ENCODE measurements at places on chromosomes 12 and 14.

GRCh38 chr14:57297852-57298251, 29.1 kb downstream of the AP5M1 start:
- DNase-seq, result no peak

GRCh38 chr12:94777936-94778335, 127.6 kb upstream of the TMCC3 start:
- DNase-seq, result no peak

DNA sequence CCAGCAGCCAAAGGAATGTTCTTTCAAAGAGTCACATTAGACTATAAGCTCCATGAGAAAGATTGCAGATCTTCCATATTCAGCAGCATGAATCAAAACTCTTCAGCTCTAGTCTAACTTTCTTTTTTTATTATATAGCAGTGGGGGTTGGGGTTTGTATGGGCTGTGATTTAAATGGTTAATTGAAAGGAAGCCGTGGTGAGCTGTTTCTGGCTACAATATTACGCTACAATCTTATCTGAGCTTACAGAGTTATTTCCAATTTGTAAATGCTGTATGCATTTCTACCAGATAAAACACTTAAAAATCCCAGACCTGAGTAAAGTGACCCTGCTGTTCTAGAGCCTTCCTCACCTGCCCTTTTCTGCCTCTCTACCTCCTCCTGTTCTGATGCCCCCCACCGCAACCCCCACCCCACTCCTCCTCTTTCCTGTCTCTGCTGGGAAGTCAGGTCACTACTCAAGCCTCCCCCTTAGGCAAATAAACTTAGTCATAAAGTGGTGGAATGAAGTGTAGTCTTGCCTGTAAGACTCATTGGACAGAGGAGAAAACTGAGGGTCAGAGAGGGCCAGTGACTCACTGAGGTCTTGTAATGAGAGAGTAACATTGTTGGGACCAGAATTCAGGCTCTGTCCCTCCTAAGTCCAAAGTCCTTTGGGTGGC, 1089.5 kb downstream of the BCL11B start:
- DNase-seq, result peak; percentile 54

- DNase-seq, result no peak
These were observed 148.8 kb downstream of the ZFP36L1 start for GRCh38 chr14:68644101-68644500.

- DNase-seq, result no peak
These were observed 69.0 kb upstream of the REP15 start for GRCh38 chr12:27627123-27627852.

DNA sequence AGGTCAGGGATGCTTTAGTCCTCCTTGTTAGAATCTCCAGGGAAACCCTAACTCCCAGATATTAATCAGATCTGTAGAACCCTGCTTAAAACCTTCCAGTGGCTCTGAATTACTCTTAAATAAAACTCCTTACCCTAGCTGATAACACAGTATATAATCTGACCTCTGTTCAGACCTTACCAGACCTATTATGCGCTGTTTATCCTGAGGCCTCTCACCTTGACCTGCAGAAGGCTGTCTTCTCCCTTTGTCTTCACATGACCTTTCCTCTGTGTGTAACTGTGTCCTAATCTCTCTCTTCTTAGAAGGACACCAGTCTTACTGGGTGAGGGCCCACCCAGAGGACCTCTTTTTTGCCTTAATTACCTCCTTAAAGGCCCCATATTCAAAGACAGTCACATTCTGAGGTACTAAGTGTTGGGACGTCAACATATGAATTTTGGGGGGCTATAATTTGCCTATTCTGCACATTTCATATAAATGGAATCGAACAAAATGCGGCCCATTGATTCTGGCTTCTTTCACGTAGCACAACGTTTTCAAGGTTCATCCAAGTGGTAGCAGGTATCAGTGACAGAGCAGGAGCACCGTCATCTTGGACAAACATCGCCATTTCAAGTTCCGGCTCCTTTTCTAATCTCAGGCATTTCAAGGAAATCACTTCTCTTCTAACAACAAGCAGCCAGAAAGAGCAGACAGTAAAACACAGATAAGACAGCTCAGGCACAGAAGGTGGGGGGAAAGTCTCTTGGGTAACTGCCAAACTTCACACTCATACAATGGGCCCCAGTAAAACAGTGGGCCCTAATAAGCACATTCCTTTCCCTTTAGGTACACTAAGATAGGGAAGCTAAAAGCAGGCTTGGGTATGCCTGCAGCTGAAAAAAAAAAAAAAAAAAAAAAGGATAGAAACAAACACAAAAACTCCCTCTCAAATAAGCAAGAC, 200.2 kb upstream of the NUDT4 start:
- no peak for DNase-seq

DNA sequence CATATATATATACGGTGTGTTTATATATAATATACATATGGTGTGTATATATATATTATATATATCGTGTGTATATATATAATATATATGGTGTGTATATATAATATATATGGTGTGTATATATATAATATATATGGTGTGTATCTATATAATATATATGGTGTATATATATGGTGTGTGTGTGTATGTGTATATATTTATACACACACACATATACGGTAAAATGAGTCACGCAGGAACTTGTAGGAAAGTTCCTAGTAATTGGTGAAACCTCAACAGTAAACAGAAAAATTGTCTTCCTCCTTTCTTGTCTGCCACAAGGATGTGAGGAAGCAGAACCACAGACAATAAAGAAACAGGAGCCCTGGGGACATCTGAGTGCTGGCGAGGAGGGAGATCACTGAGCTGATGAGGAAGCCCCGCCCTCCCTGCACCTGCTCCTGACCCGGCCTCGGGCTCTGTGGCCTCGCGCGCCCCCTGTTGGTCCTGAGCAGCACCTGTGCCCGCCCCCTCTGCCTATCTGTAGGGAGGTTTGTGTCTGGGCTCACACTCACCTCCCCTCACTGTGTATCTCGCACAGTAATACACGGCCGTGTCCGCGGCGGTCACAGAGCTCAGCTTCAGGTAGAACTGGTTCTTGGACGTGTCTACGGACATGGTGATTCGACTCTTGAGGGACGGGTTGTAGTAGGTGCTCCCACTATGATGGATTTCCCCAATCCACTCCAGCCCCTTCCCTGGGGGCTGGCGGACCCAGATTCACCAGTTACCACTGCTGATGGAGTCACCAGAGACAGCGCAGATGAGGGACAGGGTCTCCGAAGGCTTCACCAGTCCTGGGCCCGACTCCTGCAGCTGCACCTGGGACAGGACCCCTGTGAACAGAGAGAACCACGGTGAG, 1079.4 kb downstream of the TMEM121 start:
- DNase-seq, result peak; percentile 66

DNA sequence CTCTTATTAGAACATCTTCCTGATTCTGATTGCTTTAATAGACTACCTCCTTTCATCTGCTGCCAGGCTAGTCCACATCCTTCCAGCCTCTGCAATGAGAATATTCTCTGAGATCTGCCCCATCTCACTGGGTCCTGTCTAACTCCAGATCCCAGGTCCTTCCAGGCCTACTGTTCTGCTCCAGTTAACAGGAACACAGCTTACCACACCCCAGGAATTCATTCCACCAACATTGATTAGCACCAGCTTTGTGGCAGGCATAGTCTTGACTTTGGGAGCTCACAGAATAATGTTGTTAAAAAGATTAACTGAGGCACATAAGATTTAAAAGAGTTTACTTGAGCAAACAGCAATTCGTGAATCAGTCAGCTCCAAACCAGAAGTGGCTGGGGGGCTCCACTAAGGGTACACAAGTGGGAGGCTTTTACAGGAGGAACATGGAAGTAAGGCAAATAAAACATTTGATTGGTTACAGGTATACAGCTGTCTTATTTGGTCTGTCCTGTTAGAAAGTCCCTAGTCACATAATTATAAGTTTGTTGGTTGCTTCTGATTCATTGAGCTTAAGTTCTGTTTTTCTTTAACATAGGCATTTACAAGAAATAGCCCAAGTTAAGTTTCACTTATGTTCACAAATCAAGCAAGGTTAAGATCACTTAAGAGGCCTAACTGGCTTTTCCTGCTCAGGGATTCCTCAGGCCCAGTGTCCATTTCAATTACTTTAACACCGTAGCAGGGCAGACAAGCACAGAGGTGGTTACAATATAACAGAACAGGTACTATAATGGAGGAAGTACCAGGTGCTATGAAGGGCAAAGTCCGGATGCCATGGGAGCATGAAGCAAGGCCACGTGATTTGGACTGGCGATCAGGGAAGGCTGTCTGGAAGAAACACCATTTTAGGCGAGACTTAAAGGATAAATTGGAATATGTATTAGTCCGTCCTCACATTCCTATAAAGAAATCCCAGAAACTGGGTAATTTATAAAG, 12.2 kb upstream of the MYH7 start:
- DNase-seq, result no peak

DNA sequence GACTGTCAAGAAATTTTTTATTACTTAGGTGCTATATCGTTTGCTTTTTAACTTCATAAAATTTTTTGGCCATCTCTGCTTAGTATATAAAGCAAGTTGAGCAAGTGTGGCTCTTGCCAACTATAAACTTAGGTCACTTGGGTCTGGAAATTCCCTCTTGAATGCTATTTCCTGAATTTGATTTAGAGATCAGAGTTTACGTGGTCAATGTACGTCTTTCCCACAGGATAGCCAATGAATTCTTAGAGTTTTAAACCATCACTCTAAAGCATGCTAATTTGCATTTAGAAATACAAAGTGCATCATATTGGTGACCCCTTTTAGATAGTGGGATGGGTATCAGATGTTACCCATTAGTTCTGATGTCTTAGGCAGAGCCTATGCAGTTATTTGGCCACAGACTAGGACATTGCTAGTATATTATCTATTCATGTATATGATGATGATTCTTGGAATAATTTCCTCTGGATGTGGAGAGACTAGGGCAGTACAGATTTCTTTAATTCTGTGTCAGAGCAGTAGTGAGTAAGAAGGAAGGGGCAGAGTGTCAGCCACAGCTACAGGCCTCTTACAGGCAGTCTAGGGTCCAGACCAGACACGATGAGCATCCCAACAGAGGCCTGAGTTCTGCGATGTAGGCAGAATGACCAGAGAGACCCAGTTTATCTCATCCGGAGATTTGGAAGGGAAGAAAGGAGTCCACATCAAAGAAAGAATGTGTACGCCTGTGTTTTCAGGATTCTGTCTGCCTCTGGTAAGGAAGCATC, 30.3 kb downstream of the SCN8A start:
- DNase-seq, result no peak

GRCh38 chr14:75983019-75983358, 1.2 kb upstream of the TGFB3 start:
- no peak for DNase-seq

DNA sequence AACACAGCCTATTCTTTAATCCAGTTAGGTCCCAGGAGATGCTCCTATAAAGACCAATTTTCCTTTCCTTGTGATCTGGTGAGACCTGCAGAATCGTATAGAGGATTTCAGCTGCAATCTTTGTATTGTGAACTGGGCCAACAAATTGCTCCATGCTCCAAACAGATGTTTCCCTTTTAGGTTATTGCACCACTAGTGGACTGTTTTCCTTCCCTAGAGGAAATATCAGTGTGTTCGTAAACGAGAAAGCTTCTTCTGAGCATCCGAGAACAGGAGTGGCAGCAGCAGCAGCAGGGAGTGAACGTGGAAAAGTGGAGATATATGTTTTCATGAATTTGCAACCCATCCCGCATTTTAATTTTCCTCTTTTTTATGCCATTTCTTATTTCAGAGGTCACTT, 344.1 kb upstream of the PDE3A start:
- no peak for DNase-seq

DNA sequence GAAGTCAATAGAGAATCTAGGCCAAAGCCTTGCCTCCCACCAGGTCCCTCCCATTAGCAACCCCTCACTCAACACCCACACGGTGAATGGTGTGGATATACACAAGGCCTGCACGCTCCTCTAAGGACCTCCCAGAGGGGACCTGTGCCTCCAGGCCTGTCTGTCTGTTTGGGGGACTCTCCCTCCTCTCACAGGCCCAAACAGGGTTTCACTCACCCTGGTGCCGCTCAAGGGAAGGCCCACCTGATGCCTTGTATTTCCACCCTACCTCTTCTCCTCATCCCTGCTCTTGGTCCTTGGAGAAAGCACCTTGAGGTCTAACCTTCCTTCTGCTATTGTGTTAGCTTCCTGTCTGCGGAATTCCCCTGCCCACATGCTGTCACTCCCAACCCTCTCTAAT, 4.4 kb downstream of the SDR9C7 start:
- DNase-seq, result no peak

DNA sequence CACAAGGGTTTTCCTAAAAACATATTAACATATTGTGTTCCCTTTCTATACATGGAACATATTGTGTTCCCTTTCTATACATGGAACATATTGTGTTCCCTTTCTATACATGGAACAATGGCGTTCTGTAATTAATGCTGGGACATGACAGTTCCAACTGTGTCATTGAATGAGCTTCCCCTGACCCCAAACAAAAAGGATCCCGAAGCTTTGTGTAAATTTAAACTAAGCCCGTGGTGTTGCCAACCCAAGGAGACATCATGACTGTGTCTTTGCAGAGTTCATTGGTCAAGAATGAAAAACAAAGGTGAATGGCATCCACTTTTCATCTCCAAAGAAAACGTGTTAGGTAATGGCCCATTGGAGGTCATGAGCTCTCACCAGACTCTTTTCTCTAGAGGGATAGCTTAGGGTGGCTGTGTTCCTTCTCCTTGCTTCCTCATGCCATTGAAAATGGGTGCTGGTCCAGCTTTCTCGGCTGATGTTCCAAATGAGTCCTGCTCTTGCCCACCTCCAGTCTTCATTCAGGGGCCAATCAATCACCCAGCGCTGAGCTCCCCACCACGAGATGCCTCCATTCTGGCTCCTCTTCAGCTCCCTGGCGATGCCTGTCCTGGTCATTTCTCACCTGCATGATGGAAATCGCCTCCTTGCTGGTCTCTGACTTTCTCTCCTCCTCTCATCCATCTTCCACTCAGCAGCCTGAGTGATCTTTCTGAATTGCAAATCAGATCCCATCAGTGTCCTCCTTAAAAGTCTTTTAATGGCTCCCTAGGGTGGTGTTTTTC, 156.1 kb downstream of the VRK1 start:
- DNase-seq, result no peak

DNA sequence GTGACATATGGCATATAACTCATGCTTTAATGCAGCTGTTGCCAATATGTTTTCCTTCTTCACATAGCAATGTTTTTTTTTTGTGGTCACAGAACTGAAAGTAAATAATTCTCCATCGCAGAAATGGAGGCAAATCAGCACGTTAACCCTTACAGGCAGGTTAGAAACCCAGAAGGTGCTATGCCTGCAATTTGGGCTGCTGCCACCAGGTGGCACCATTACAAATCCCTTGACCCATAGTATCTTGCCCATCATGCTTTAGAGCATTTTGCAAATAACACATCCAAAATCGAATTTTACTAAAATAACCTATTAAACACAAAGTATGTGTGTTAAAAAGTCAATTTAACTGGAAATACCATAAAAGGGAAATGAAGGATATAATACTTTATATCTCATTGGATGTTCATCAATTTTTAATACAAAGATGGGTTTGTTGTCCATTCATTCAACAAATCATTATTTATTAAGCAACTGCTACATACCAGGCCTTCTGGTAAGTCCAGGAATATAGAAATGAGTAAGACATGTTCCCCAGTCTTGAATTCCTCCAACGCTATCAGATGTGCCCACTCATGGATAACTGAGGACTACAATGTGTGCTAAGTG, 340.1 kb downstream of the GLT1D1 start:
- no peak for DNase-seq

- no peak for DNase-seq
These were observed 13.5 kb downstream of the PAPOLA start for GRCh38 chr14:96515731-96516130.
